ENCODE measurements at places on chromosomes 1 and 21. TPM values are rescaled to one million over a fixed set of nuclear protein-coding genes. Genes with fewer than 3 reads are reported as not detected.

- DNase-seq = no peak
Measured at GRCh38 chr1:83845437-83846071, 153.4 kb downstream of the TTLL7 start.

GRCh38 chr1:7378346-7379130, 392.6 kb upstream of the VAMP3 start:
- no peak for DNase-seq

DNA sequence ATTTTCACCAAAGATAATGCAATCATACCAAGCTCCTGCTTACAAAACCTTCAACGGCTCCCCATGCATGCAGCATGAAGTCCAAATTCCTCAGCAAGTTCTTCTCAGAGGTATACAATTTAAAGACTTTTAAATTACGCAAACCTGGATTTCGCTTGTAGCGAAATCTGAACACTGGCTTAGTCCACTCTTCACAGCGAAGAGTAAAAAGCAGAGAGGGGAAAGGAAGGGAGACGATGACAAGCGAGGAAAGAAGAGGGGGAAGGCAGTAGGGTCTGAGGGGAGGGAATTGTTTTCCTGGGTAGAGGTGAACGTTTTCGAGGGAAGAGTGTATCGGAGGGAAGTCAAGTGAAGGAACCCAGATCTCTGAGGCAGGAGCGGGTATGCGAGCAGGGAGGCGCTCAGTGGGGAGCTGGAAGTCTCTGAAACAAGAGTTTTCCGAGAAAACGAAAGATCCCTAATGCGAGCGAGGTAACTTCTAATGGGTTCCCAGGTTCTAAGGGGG, 790 bp downstream of the TESK2 start:
- DNase-seq = no peak

DNA sequence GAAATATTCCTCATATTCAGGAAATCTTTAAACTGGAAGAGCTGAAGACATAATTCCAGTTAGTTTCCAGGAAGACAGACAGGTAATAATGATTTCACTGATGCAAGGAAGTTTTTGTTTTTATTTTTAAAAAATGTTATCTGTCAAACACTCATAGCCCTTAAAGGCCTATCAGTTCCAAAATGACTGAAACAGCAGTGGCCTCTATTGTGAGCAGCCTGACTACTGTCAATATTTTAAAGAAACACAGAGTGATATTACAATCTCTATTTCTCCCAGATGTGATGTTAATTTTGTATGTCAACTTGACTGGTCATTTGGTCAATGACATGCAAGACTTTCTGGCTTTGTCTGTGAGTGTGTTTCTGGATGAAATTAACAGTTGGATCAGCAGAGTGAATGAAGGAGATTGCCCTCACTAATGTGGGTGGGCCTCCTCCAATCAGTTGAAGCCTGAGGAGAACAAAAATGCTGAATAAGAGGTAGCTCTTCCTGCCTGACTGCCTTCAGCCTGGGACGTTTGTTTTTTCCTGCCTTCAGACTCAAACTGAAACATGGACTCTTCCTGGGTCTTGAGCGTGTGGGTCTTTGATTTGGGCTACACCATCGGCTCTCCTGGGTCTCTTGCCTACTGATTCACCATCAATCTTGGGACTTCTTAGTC, 31.3 kb upstream of the SLC30A10 start:
- no peak for DNase-seq

GRCh38 chr1:155016231-155016831, 13.7 kb downstream of the ZBTB7B start:
- no peak for DNase-seq

DNA sequence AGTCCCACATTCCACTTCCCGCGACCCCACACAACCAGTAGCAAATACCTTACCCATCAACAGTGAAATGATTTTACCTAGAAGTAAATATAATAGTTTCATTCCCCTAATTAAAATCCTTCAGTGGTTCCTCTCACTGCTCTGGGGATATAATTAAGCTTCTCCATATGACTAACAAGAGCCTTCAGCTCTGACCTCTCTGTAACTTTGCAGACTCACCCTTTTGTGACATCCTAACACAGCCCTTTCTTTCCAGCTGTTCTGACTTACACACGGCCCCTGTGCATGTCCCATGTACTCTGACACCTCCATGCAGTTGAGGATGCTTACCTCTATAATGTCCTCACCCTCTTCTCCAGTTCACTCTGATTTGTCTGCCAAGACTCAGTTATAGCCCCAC, 137.3 kb upstream of the SPAG17 start:
- DNase-seq = no peak

DNA sequence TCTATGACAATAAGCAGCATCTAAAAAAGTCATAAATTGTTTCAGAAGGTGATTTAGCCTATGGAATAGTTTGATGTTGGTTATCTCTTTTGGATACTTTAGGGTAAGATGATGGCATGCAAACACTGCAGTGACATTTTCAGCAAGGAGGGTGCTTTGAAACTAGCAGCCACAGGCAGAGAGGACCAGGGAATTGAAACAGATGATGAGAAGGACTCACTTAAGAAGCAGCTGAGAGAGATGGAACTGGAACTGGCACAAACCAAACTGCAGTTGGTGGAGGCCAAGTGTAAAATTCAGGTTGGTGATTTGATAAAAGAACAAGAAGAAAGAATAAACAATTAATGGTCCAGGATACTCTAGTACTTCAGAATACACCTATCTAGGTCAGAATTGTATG, 11.2 kb upstream of the CACYBP start:
- DNase-seq = no peak

DNA sequence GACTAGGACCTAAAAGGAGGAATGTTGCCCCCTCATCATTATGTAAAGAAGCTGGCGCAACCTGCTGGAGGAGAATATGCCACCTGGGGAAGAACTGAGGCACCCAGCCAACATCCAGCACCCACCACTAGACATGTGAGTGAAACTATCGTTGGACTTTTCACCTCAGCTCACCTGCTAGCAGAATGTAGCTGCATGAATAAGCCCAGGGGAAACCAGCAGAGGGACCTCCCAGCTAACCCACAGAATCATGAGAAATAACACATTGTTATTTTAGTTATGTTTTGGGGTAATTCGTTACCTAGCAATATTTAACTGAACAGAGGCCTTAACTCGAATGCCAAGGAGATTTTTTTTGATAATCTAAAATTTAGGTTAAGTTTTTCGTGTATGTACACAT, 542.5 kb upstream of the DAB1 start:
- no peak for DNase-seq

- DNase-seq = no peak
Measured at GRCh38 chr1:44557778-44558177, 116.5 kb downstream of the TMEM53 start.

DNA sequence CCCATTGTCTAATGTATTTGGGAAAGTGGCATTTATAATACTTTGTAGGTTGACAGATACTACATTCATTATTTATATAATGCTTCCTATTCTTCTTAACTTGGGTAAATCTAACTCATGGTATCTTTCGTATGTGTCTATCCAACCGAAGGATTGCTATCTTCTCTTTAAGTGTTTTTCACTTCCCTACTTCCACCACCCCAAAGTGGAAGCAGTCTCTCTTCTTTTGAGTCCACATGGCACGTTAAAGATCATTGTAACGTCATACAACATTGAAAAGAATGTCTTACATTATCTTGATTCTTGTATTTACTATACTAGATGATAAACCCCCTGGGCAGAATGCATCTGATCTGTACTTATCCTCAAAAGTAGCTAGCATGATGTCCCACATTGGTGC, 21.2 kb downstream of the ATP1A1 start:
- DNase-seq = no peak

GRCh38 chr1:10001016-10001665, 4.1 kb downstream of the RBP7 start:
- DNase-seq = no peak

- no peak for DNase-seq
Measured at GRCh38 chr1:246591504-246591903, 25.2 kb downstream of the CNST start.

- no peak for DNase-seq
Measured at GRCh38 chr1:35935442-35936388, 4.8 kb downstream of the AGO3 start.

- DNase-seq = no peak
Measured at GRCh38 chr1:44819196-44819607, 10.9 kb downstream of the BTBD19 start.

Gene SPATA17
- 0.52 TPM for total RNA-seq

Gene LCE1D
- not detected for total RNA-seq

Gene SH2D1B
- not detected for total RNA-seq

Gene CNTN2
- not detected for total RNA-seq

Gene SELE
- 1.3 TPM for total RNA-seq

Gene LTN1
- total RNA-seq = 20.0 TPM

Gene PPM1J
- total RNA-seq = 0.66 TPM

Data from body of pancreas (tissue), 4 donors.